ENCODE measurements at places on chromosomes 12 and 14.
A peak's percentile ranks its signal among the peaks of the same experiment; 100 is the strongest.

- no peak for DNase-seq
These were observed 11.9 kb downstream of the ANKRD13A start for GRCh38 chr12:110010853-110011723.

GRCh38 chr12:110079477-110080400 is 31.4 kb upstream of the C12orf76 start:
- peak; percentile 71 for DNase-seq

DNA sequence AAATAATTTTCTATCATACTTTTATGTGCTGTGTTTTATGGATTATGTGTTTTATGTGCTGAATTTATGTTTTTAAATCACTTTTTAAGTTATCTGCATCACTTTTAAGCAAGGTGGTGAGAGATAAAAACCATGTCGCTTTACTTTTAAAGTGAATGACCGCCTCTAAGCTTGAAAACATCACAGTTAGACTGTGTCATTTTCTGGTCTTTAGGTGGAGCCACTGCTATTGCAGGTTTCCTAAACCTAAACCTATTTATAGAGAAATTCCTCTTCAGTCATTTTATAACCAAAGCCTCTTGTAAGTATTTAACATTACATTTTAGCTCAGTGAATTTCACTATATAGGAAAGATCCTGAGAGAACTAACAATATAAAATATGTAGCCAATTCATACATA is 21.0 kb upstream of the MDM2 start:
- DNase-seq: no peak

- DNase-seq: no peak
These were observed 13.1 kb downstream of the TMBIM4 start for GRCh38 chr12:66156654-66157053.

DNA sequence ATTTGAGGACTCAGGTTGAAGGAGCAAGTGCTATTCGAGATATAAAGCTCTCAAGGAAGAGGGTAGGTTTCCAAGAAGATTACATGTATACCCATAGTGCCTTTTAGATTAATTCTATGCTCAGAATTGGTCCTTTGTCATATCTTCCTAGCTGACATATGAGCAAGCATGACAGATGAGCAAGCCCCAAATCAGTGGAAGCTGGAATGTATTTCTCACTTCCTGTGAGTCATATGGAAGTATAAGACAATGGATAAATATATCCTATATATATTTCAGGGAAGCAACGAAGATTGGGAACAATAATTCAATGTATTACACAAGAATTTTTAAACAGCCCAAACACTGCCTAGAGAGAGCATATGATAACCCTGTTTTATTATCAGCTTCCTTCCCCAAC is 674.1 kb upstream of the ATXN7L3B start:
- DNase-seq: no peak

GRCh38 chr12:59675461-59675860 is 79.6 kb downstream of the SLC16A7 start:
- no peak for DNase-seq

DNA sequence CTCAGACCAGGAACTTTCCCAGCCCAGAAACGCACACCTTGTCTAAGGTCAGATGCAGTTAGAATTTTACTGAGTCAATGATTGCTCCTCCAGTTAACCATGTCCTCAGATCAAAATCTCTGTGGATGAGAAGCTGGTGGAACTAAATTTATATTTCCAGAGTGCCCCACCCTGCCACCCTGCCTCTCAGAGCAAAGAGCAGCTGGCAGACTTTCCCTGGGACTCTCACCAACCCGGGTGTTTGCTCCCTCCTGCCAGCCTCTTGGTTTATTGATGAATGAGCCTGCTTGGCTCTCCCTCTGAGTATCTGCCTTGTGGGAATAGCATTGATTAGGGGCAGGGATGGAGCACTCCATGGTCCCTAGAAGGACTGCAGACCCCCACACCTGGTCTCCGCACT is 5.9 kb upstream of the KRT1 start:
- no peak for DNase-seq

All from GM20000 (cell line).